ENCODE measurements at places on chromosomes 16 and 17.

DNA sequence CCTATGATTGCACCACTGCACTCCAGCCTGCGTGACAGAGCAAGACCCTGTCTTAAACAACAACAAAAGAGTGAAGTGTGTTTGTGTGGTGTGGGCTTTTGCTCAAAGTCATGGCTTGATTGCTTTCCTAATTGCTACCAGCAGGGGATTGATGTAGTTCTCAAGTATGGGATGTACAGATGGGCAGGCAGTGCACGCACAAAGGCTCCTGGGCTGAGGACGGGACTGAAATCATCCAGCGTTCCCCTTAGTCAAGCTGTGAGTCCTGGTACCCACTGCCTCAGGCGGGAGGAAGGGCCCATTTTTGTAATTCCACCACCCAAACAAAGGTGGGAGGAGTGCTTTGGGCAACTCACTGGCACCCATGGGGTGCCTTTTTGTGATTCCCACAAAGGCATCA lies 47.3 kb downstream of the GDE1 start:
- no peak for DNase-seq

- peak; percentile 43 for DNase-seq
Measured at GRCh38 chr17:2925011-2925410, 128.8 kb downstream of the RAP1GAP2 start.

- no peak for DNase-seq
Measured at GRCh38 chr17:58312021-58312630, 16.5 kb downstream of the TSPOAP1 start.

DNA sequence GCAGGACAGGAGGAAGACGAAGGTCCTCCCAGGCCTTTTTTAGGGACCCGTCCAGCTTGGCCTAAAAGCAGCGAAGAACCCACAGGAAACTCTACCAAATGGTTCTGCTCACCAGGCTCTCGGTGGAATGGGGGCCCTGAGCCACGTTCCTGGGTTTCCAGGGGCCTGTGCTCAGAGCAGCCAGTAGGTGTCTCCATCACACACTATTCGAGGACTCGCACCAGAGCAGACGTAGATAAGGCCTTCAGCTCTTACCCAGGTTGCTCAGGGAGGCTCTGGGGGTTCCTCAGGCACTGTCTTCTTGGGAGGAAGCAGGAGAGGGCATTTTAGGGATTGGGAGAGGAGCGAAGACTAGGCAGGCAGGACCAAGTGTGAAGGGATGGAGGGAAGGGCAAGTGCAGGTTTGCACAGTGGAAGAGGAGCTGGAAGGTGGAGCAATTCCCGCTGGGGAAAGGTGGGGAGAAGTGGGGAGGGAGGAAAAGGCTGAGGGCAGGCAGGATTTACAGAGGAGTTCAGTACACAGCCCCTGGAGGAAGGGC lies 157.1 kb downstream of the RGS9 start:
- DNase-seq, result peak; percentile 52

GRCh38 chr17:60049936-60050335 lies 28.8 kb downstream of the HEATR6 start:
- no peak for DNase-seq

DNA sequence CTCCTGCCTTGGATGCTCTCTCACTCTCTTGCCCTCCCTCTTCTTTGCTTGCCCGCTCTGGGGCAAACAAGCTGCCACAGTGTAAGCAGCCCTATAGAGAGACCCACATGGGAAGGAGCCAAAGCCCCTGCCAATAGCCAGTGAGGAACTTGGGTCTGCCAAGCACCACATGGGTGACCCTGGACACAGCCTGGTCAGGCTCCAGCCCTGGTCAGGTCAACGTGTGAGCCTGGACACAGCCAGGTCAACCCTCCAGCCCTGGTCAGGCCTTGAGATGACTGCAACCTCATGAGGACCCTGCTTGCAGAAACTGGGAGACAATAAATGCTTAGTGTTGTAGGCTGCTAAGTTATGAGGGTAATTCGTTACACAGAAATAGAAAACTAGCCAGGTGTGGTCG lies 14.3 kb upstream of the PHOSPHO1 start:
- DNase-seq, result no peak

DNA sequence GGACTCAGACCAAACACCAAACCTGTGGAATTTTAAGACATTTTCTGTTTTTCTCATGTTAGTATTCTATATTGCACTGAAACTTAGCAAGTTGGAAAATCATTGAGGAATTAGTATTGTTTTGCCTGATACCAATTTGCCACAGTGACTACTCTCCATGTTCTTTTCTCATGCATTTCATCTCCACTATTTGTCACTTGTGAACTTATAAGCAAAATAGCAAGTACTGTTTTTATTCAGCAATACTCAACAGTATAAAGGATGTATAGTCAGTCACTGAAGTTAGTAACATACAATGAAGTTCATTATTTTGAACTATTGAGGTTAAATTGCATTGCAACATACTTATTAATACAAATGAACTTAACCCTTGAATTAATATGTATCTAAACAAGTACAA lies 5.8 kb upstream of the VPS35L start:
- DNase-seq, result no peak

Data from astrocyte (in vitro differentiated cells and primary cell).